ENCODE measurements at places on chromosomes 7 and 10.

- DNase-seq: no peak
Observed at GRCh38 chr10:133050371-133050770, 37.4 kb upstream of the ADGRA1 start.

GRCh38 chr10:19518632-19519031, 297.6 kb upstream of the PLXDC2 start:
- no peak for DNase-seq

DNA sequence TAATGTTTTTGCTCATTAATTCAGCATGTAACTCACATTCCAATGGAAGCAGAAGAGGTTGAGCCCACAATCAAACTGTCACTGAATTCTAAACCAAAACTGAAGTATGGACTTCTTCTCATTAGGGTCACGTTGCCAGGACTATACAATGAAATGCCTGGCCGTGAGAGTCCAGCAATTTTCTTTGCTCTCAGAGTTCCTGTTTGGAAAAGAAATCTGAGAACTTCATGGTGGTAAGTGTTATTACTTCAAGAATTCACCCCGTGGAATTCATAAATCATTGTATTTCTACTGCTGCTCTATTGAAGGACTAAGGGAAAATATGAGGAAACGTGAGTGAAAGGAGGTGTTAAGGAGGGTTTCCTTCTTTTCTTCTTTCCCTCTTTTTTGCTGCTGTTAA, 441.8 kb upstream of the AKR1E2 start:
- DNase-seq: no peak

DNA sequence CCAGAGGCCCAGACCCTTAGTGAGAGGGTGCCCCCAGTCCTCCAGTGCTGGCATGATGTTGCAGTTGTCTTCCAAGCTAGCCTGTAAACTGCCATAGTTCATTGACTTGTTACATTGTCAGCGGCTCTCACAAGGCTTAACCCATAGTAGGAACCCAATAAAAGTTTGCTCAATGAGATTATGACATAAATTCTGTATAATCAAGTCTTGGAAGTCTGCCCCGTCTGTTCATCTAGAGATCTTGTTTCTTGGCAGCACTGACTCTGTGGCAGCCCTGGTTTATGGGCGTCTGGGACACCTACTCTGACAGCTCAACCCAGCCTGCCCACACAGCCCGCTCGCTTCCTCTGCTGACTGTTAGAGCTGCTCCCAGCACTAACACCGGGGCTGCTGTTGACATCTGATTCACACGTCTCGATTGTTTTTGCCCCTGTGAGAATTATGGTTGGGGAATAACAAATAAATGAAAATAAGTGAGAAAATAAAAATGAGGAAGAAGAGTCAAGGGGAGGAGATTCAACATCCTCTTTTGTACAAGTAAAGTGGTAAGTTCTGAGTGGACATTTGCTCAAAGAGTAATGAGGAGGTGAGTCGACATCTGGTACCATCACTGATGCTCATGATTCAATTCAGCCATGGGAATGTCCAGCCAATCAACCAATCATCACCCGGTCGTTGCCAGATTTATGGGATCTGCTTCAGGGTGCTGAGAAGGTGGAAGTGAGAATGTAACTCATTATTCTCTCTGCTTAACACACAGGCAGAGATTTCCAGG, 160.8 kb downstream of the SPAG6 start:
- DNase-seq: no peak

DNA sequence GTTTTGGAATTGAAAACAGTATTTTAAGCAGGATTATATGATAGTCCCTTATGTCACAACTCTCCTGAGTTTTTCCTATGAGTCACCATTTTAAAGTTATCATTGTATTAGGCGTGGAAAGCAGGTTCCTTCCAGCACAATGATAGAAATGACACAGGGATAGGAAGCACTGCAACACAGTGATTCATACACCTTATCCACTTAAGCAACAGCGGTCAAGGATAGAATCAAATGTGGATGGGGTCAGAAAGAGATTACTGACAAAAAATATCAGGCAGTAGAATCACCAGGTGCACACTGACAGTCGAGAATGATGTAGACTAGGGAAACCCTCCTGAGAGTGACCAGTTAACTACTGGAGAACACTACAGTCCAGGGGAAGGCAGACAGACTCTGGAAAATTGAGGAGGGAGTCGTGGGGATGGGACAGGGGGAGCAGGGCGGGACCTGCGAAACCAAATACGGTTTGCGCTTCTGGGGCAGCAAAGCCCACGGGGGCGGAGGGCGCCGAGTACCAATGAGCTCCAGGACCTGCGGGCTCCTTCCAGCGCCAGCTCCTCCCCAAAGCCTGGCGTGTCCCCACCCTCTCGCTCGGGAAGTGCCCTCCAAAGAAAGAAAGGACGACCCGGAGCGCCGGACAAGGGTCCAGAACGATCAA, 479 bp downstream of the PNPLA8 start:
- peak; percentile 48 for DNase-seq

- no peak for DNase-seq
Observed at GRCh38 chr7:132575419-132575981, 770 bp downstream of the PLXNA4 start.

GRCh38 chr7:151352512-151352911, 10.9 kb downstream of the NUB1 start:
- DNase-seq: no peak

DNA sequence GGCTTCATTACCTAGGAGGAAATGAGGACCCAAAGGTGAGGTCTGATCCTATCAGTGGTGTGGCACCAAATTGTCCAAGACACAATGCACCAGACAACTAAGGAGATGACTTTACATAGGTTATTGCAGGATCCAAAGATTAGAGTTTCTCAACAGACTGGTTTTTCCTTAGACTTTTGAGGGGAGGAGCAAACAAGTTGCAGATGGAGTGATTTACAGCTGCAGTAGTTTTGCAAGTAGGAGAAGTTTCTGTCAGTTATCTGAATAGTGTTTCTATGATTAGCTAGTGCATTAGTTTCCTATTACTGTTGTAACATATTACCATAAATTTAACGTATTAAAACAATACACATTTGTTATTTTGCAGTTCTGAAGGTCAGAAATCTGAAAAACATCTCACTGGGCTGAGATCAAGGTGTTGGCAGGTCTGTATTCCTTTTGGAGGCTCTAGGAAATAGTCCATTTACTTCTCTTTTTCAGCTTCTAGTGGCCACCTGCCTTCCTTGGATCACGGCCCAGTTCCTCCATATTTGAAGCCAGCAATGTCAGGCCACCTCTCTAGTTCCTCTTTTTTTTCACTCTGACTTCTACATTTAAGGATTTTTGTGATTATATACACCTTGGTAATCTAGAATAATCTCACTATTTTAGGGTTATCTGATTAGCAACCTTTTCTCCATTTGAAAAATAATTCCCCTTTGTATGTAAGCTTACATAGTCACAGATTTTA, 994.9 kb downstream of the REEP3 start:
- DNase-seq: no peak

DNA sequence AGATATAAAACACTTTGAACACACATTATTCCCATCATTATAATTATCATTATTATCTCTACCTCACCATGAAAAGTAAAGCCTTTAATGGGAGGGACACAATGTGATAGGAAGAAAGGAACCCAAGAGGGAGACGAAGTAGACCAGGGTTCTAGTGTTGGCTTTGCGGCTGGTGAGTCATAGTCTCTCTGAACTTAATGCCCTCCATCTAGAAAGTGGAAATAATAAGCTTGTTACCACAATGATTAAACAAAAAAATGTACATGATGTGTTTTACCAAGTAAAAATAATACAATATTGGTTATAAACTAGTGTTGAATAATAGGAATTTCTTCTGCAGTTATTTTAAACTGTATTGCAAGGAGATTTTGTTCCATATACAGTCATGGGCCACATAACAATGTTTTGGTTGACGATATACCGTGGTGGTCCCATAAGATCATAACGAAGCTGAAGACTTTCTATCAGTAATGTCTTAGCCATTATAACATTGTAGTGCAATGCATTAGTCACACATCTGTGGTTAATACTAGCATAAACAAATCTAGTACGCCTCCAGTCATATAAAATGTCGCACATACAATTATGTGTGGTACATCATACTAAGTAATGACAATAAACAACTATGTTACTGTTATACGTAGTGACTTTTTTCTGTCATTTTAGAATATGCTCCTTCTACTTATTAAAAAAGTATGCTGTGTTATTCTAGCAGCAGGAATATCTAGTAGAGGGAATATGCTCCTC, 450.6 kb upstream of the SORCS1 start:
- DNase-seq: no peak

DNA sequence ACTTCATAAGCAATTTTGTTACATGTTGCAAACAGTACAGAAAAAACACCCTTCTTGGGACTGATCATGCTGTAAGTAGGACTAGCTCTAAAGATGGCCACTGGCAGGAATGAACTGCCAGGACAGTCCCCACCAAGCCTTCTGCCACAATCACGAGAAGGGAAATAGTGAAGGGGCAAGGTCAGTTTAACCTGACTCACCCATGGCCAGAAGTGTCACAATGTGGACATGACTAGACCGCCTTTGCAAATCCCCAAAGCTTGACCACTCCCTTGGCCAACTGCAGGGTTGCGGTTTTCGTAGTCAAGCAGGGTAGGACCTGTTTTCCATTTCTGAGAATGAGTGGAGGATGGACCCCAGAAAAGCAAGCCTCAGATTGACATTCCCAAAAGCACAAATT, 19.4 kb upstream of the FRAT2 start:
- DNase-seq: no peak

DNA sequence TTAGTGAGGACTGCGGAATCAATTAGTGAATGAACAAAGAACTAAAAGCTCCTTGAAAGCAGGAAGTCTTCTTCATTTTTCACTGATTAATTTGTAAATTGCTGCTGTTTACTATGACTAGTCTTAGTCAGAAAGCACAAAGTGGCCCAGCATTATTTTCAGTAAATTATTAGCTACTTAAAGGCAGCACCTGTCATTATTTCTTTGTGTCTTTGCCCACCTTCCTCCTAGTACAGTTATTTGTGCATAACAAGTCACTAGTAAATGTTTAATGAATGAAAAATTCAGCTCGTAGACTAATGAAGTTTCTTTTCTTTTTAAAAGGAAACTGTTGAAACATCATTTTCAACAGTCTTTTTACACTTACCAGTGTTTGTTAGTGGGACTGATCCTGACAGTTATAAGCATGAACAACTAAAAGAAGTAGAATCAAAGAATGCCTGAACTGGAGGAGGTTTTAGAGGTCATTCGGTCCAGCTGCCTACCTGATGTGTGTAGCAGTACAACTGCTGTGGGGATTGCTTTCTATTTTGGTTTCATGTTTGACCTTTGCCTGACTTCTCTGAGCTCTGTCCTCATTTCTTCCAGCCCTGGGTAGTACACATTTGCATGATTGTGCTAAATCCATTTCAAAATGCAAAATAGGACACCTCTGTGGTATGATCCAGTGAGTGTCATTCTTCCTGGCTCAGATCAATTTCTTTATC, 140.0 kb upstream of the PHYHIPL start:
- no peak for DNase-seq

DNA sequence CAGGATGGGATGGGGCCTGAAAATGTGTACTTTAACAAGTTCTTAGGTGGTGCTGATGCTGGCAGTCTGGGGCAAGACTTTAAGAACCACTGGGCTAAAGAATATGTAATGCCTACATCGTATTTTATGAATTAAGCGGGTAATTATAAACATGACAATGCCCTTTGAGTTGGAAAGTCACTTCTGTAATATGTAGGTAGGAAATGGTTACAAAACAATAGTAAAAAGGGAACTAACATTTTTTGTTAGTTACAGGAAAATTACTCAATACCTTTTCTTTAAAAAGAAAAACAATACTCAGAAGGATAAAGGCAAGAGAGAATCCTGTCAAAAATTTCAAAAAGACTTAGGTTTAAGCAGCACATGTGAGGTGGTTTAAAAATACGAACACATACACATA, 48.3 kb upstream of the STEAP4 start:
- no peak for DNase-seq

DNA sequence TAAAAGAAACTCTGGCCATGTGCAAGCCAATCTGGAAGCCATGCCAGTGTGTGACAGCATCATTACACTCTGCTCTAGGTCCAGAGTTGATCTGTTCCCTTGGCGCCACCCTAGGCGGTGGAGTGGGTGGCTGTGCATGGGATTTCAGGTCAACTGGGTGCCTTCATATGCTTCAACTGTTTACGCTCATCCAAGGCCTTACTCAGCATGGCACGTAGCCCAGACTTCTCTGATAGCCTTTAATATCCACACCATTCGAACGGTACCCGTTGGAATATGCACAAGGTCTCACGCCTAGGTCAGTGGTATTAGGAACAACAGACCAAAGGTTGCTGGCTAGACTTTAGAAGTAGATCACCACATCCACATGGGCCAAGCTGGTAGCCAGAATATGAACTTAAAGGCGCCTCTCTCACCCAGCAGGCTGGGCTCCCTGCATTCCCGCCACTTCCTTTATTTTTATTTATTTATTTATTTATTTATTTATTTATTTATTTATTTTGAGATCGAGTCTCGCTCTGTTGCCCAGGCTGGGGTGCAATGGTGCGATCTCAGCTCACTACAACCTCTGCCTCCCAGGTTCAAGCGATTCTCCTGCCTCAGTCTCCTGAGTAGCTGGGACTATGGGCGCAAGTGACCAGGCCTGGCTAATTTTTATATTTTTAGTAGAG, 18.7 kb upstream of the ACHE start:
- DNase-seq: no peak

- DNase-seq: no peak
Observed at GRCh38 chr7:150988230-150989226, 2.3 kb upstream of the NOS3 start.

GRCh38 chr7:69301253-69301652, 297.0 kb upstream of the AUTS2 start:
- DNase-seq: no peak

DNA sequence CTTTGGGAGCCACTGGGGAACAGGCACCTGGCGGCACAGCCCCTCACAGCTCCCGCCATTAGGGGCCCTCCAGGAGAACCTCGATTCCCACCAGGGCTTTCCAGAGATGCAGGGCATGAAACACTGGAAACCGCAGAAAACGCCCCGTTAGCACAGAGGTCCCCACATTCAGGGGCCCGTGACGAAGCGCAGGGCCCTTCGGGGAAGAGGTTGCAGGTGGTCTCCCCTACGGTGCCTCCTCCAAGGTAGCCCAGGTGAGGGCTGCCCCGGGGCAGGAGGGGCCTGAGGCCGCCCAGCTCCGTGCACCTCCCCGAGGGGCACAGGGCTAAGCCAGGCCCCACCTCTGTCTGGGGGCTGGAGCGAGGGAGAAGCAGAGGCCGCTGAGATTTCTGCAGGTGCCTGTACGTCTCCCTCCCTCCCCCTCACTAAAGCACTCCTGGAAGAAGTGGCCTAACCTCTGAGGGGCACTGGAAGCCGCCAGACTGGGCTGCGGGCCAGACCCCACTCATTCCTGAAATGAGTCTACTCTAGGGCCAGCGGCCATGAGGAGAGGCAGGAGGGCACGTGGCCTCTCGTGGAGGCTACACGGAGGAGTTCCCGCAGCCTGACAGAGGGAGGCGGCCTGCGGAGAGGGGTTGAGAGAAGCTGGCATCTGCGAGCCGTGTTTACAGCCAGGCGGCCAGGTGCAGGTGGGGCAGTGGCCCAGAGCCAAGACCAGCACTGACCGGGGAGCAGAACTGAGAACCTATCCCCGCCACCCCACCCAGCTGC, 6.9 kb downstream of the PDGFA start:
- no peak for DNase-seq

GRCh38 chr7:107007007-107007891, 37.3 kb upstream of the PRKAR2B start:
- DNase-seq: no peak

GRCh38 chr7:88321694-88322093, 15.0 kb upstream of the STEAP4 start:
- no peak for DNase-seq

- no peak for DNase-seq
Observed at GRCh38 chr7:158929306-158929705, 72.9 kb downstream of the DYNC2I1 start.

GRCh38 chr7:107027208-107027607, 17.3 kb upstream of the PRKAR2B start:
- DNase-seq: no peak
